ENCODE measurements at places on chromosomes 5 and 9.

DNA sequence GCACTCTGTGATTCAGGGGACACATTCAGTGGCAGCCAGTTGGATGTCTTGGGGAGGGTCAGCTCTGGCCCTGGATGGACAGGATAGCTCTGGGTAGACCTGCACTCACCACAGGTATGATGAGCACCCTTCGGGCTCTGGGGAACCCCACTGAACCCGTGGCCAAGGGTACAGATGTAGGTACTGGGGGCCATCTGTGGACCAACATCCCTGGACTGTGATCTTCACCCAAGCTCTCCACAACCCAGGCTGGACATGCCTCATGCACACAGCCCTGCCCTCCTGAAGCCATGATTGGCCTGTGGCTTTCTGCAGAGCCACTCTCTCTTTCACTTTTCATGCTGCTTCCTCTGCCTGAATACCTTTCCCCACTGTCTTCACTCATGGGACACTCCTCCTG, 15.6 kb upstream of the ACSL6 start:
- no peak for DNase-seq

DNA sequence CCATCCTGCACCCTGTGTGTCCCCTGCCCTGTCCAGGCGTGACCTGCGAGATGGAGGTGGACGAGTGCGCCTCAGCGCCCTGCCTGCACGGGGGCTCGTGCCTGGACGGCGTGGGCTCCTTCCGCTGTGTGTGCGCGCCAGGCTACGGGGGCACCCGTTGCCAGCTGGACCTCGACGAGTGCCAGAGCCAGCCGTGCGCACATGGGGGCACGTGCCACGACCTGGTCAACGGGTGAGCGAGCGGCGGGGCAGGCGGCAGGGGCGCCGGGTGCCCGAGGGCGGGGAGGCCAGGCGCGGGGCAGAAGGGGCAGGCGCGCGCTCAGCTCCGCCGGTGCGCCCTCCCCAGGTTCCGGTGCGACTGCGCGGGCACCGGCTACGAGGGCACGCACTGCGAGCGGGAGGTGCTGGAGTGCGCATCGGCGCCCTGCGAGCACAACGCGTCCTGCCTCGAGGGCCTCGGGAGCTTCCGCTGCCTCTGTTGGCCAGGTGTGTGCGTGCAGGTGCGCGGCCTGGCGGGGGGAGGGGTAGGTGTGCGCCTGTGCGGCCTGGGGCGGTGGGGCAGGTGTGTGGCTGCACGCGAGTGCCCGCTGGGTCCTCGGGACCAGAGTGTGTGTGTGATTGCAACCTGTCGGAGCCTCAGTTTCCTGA, 10.0 kb downstream of the CRB2 start:
- no peak for DNase-seq

- no peak for DNase-seq
These were observed 2.9 kb downstream of the IPPK start for GRCh38 chr9:92666912-92667532.

DNA sequence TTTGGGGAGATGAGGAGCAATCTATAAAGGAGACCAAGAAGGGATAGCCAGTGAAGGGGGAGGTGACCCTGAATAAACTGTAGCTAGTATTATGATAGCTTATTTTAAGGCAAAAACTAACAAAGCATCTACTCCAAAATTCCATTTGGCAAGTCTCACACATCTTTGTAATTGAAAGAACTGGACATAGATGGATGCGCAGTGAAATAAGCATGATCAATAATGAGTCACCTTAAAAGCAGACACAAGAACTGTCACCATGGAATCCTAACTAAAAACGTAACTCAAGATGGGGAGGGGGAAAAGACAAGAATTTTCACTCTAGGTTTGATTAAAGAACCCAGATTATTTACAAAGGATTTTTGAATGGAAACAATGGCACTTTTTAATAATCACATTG, 164.5 kb downstream of the MED27 start:
- DNase-seq, result no peak

GRCh38 chr5:171524466-171524865, 105.0 kb downstream of the FGF18 start:
- no peak for DNase-seq

DNA sequence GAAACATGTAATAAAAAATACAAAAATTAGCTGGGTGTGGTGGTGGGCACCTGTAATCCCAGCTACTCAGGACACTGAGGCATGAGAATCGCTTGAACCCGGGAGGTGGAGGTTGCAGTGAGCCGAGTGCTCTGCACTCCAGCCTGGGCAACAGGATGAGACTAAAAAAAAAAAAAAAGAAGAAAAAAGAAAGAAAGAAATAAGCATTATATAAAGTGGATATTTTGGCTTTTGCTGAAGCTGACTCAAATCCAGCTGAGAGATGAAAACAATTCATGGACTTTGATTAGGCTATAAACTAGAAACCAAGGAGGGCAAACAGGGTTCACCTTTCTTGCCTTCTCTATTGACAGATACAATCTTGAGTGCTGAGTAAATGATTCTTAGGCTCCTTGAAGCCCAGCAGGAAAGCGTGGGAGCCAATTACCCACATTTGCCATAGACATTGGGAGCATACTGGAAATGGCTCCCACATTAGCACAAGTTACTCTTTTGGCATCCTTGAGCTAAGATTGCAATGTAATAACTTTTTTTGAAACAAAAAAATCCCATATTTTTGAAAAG, 2.4 kb upstream of the BTF3 start:
- no peak for DNase-seq

DNA sequence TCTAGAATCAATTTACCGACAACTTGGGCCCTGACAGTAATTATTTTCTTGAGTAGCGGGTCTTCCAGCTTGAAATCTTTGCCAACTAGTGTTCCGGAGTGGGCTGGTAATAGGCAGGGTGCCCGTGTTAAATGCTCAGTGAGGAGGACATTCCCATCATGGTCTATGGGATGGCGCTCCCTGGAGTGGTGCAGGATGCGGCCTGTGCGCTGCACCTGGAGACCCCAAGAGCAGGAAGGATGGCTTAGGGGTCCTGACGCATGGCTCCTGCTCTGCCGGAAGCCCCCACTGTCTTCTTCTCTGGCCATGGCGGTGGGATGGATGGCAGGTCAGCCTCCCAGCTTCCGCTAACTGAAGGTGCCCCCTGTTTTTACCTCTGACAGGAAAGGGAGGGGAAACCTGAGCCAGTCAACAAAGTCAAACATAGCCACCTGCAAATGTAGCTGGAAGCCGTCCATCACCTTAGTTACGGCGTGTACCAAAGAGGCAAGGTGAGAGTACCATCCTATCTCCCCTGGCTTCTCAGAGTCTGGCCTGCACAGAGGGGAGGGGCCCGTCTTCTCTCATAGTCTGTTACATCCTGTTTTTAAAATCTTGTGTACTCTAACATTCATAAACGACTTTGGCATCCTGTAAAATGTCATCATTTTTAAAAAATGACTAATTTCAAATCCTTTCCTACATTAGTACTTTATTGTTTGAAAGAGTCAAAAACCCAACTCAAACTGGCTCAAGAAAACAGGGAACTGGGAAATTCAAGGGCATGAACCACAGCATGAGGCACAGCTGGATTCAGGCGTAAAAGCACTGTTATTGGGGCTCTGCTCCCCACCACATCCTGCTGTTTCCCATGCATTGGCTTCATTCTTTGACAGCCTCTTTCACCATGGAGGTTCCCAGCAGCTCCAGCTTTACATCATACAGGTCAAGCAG, 28.5 kb upstream of the UNC5A start:
- DNase-seq, result no peak
